ENCODE measurements at places on chromosomes 16 and 17. TPM values are rescaled to one million over a fixed set of nuclear protein-coding genes. Genes with fewer than 3 reads are reported as not detected.

Gene MYH2
- not detected for polyA plus RNA-seq

Gene ZG16
- polyA plus RNA-seq: 0.02 TPM

DNA sequence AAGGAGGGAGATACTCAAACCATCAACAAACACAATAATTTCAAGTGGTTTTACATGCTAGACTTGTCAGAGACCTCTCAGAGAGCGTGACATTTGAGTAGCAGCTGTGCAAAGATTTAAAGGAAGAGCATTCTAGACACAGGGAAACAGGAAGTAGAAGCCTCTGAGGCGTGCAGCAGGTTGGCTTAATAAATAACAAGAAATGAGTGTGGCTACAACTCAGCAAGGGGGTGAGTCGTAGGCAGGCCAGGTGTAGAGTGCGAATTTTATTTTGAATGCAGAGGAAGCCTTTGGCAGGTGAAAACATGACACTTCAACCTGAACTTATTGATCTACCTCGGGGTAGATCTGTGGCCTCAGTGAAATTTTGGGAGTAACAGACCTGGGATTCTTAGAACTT is 73.2 kb upstream of the MRTFB start:
- peak; percentile 21 for DNase-seq

Gene CD300LB
- not detected for polyA plus RNA-seq

DNA sequence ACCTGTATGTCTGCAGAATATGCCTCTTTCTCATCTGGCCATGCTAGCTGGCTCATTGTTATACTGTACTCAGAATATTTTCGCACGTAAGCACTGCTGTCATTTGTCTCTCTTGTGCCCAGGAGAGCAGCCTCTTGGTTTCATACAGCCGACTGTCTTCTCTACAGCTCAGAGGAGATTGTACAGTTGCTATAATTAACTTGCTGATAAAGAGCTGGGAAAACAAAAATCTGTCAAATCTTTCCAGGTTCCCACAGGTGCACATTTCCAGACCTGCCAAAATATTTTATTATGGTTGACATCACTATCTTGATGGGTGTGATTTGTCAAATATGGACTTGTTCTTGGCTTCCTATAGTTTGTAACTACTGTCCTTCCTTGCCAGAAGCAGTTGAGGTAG is 122.7 kb downstream of the FTO start:
- no peak for DNase-seq

Gene TBC1D3B
- 0.47 TPM for polyA plus RNA-seq

Data from foreskin keratinocyte (primary cell).